ENCODE measurements at places on chromosomes 2 and 18.

DNA sequence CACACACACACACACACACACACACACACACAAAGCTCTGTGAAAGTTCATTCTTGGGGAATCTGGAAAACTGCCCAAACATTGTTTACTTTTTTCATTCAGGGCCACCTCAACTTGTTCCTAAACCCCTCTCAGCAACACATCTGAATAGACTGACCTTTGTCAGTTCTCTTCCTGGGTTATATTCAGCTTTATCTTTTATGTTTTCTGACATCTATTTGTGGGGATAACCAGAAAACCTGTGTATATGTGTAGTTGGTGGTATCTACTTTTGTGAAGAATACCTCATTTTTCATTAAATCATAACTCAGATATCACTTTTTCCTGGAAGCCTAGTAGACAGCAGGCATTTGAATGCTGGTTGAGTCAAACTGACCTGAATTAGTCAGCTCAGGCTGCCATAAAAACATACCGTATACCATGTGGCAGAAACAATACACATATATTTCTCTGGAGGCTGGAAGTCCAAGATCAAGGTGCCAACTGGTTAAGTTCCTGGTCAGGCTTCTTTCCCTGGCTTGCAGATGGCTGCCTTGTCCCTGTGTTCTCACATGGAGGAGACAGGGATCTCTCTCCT is 11.0 kb upstream of the RNF144A start:
- no peak for DNase-seq

DNA sequence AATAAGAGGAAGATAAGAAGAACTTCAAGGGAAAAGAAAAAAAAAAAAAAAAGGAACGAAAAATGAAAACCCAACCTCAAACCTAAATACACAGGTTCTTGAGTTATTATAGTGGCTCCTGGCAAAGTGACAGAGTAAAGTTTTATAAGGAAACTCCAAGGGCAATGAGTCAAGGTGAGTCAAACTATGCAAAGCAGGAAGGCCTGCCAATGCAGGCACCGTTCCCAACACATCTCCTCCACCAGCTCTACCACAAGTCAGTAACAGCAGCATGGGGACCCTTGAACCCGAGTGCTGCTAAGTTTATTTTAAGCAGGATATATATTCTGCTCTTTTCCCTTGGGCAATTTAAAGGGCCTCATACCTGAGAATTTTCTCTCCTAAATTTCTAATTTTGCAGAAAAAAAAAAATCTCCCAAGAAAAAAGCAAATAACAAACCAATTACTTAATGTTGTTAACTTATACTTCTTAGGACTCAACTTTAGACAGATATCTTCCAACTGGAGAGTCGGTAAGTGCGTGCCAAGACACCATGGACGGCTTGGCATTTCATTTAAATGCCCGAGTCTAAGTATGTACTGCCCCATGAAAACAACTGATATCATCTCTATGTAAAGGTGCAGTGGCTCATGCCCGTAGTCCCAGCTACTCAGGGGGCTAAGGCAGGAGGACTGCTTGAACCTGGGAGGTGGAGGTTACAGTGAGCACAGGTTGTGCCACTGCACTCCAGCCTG is 75.7 kb upstream of the TFCP2L1 start:
- no peak for DNase-seq

DNA sequence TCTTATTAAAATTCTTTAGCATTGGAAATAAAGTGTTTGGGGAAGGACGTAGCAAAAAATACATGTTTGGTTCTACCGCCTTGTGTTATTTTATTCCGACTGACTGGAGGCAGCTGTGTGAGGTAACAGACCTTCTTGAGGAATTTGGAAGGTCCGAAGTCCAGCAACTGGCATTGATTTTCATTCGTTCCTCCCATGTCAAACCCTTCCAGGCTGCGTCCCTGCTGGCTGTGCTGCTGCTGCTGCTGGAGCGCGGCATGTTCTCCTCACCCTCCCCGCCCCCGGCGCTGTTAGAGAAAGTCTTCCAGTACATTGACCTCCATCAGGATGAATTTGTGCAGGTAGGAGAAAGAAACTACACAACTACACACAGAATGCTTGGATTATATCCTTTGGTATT is 21.8 kb downstream of the CNDP1 start:
- DNase-seq = no peak

- no peak for DNase-seq
These were observed 14.2 kb upstream of the DOCK10 start for GRCh38 chr2:225056330-225057073.

GRCh38 chr2:134218414-134218813 is 35.5 kb upstream of the MGAT5 start:
- DNase-seq = no peak

GRCh38 chr2:102181376-102181775 is 5.4 kb upstream of the IL1RL2 start:
- DNase-seq = no peak

DNA sequence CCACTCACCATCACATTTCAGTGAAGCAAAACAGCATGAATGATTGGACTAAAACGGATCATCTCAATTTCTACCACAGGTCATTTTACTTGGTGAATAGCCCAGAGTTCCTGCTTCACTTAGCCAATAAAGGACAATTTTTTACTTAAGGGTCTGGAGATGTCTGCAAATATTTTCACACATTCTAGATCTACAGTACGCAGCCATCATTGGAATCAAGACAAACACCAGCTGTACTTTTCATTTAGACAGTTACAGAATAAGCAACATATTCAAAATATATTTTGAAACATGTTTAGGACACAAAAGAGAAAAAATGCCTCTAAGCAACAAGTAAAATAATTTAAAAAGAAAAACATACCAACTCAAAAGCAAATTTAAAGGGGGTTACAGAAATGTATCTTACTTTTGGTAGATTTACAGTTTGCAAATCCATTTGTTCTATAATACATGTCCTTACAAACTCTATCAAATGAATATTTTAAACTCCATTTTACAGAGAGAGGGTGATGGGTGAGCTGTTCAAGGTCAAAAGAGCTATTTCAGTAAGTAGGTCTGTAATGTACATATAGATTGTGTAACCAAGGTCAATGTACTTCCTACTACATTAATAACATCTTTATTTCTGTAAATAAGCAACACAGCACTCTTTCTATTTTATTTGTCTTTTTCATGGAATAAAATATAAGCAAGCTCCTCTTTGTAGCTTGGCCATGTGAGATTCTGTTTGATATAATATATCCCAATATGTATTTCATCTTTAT is 13.4 kb downstream of the PPP1R1C start:
- no peak for DNase-seq

DNA sequence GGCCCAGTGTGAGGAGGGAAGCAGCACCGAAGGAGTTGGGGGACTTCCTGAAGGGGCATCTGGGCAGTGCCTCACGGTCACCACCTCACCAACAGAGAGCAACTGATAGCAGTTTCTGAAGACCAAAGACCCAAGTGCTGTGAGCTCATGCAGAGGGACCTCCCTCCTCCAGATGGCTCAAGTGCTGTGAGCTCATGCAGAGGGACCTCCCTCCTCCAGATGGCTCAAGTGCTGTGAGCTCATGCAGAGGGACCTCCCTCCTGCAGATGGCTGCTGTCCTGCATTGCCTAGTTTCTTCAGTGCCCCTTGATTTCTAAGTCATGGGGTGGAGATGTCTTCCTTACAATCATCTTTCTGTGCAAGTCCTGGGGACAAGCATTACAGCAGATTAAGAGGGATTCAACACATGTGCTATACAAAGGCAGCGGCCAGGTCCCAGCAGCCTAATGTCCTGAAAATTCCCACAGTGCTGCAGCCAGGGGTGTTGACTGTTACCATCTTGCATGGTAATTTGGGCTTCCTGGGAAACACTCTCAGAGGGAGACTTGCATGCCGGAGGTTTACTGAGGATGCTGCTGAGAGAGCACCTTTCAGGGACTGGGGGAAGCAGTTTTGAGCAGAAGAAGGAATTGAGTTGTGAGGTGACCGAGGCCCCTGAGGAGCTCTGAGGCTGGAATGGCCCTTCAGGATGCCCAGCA is 409.3 kb downstream of the GALR1 start:
- no peak for DNase-seq

GRCh38 chr2:128596396-128597120 is 277.9 kb upstream of the HS6ST1 start:
- DNase-seq = no peak

DNA sequence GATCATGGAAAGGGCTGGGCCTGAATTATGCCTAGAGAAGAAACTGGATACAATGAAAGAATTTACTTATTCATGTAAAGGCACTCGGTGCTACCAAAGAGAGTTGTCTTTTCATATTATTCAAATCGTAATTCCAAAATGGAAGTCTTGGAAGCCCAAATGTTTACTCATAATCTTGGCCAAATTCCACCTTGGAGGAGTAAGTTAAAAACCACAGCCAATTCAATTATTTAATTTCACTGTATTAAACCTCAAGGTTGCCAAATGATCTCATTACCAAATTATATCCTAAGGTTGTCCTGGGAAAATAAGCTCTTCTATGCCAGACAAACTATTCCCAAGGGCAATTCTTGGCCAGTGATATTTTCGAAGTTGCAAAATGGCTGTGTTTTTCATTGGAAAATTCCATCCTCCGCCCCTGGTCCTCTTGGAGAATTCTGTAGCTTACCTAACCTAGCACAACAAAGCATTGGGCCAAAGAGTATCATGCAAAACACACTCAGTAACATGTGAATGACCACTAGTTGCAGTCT is 11.1 kb upstream of the VPS4B start:
- no peak for DNase-seq

- DNase-seq = no peak
These were observed 56.4 kb downstream of the DCDC2C start for GRCh38 chr2:3759761-3760160.

GRCh38 chr2:190663839-190664238 is 15.0 kb downstream of the NAB1 start:
- no peak for DNase-seq

- DNase-seq = no peak
These were observed 5.8 kb upstream of the ANKRD12 start for GRCh38 chr18:9130806-9131205.

DNA sequence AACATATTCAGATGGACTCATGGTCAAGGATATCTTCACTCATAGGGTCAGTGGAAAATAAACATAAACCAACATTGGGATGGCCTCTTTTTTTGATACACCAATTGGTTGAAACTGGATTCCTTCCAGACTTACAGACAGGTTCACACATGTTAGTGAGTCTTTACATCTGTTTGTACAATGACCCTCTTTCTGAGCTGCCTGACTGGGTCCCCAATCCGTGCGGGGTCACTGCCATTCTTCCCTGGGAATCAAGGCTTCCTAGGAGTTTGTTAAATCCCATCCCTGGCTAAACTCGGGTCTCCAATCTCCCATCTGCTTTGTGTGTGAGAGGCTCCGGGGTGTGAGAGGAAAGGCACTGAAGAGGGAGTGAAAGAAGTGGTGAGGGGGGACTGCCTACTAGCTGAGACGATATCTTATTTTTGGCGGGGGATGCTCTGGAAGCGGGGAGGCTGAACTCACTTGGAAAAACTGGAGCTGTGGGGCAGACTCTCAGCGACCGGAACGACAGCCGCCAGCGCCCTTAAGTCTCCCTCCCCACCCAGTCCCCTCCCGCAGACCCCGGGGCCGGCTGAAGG is 487 bp downstream of the STARD6 start:
- DNase-seq = peak; percentile 0

DNA sequence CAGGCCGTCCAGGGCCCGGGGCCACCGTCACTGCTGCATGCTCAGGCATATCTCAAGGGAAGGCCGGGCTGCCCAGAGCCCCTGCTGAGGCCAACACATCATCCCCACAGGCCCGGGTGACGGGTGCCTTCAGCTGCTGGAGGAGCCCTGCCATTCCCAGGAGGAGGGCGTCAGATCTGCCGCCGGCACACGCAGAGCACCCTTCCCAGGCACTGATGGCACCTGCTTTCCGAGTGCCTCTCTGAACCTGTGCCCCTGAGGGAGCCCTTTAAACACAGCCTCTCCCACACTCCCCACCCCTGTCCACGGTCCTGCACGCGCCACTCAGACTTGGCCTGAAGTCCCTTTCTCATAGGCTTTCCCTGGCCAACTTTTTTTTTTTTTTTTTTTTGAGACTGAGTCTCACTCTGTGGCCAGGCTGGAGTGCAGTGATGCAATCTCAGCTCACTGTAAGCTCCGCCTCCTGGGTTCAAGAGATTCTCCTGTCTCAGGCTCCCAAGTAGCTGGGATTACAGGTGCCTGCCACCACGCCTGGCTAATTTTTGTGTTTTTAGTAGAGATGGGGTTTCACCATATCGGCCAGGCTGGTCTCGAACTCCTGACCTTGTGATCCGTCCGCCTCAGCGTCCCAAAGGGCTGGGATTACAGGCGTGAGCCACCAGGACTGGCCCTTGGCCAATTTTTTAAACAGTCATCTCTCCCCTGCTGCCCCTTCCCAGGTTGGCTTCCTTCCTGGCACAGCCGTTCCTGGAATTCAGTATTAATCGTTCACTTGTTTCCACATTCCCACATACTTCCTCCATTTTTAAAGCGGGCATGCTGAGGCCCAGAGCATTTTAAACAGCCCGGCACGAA is 211.7 kb downstream of the NDUFA10 start:
- DNase-seq = no peak

DNA sequence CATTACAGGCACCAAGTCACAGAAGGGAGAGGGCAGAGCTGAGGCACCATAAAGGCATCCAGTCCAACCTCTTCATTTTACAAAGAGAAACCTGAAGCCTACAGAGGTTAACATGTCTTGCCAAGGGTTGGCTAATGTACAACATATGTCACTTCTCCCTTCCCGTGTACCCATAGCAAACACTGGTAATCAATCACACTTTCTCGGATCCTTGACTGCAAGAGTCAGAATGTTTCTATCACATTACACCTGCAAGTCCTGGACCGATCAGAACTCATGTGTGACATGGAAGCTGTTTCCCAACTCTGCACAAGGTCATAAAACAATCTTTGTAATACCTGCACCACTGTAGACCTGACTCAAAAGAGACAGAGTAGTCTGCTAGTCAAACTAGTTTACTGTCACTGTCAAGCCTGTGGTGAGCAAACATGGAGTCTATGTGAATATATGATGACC is 6.0 kb downstream of the ANKRD44 start:
- no peak for DNase-seq

DNA sequence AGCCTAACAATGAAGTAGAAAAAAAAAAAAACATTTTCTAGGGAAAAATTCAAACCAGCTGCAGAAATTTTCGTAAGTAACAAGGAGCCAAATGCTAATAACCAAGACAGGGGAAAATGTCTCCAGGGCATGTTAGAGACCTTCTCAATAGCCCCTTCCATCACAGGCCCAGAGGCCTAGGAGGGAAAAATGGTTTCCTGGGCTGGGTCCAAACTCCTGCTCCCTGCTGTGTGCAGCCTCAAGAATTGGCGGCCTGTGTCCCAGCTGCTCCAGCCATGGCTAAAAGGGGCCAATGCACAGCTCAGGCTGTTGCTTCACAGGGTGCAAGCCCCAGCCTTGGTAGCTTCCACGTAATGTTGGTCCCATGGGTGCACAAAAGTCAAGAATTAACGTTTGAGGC is 266.2 kb downstream of the ZEB2 start:
- DNase-seq = no peak

DNA sequence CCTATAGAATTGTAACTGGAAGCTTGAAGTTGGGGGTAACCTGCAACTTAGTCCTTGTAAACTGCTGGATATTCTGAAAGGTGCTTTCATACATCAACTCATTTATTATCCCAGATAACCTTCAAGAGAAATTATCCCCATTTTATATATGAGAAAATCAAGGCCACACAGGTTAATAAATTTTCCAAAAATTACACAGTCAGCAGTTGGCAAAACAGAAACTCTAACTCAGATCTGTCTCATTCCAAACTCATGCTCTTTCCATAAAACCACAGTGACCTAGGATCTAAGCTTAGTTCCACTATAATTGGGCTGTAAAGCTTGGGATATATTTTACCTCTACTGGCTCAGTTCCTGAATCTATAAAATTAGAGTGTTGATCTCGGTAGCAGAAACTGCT is 167.6 kb upstream of the DDX18 start:
- DNase-seq = no peak
